ENCODE measurements at places on chromosomes 5 and 9.

DNA sequence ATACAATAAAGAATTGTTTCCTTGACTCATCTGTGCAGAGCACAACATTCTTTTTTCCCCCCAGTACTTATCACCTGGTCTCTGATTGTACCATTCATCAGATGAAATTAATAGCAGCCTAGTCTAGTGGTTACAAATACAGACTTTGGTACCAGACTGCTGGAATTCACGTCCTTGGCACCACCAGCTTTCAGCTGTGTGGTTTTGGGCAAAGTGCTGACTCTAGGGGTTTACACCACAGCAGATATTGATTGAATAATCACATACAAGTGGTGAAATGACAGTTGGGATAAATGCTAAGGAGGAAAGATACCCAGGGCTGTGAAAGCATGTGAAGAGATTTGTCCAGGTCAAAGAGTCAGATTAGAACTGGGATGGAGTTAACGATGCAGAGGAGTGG is 79.3 kb upstream of the ATP10B start:
- DNase-seq, result no peak

DNA sequence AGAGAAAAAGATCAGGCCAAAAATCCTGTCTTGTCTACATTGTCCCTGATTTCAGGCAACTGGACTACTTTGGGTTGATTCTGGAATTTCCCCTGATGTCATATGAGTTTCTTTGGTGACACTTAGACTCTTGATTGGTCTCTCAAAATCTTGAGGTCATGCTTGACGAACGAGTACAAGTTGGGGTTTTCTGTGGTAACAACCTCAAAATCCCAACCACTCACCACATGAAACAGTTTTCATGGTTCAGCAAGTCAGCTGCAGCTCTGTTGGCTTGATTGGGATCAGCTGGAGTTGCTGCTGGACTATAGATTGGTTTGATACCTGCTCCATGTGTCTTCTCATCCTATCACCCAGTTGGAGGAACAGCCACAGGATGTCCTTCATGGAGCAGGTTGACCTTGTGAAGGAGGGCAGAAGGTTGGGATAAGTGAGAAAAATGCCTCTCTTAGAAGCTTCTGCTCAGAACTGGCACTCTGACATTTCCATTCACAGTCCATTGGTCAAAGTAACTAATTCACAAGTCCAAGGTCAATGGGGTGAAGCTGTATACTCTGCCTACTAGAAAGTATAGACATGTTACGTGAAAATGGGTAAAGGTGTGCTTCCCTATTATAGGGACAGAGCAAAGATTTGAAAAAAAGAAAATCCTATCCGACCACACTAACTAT is 284.5 kb downstream of the SH3GL2 start:
- no peak for DNase-seq

DNA sequence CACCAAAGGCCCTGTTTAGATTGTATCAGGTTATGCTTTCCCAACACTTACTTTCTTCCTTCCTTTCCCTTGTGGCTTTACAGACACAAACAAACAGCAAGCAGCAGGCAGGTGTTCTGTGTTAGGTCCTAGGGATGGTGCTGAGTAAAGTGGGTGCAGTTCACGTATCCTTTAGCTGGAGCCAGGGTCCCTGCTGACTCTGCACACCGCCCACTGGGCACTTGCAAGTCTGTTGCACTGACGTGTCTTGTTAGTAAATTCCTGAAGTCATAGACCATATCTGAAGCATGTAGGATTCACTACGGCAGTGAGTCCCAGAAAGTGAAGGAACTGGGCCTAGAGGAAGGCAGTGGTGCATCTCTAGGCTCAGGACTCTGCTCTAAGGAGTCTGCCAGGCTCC is 96.5 kb downstream of the DAPK1 start:
- no peak for DNase-seq

- no peak for DNase-seq
Observed at GRCh38 chr9:97847474-97848214, 5.4 kb upstream of the FOXE1 start.
